ENCODE measurements at places on chromosomes 16 and 17. TPM values are rescaled to one million over a fixed set of nuclear protein-coding genes. Genes with fewer than 3 reads are reported as not detected.

MGRN1 gene
- 41.3 TPM for total RNA-seq

CCL4 gene
- not detected for total RNA-seq

NTN3 gene
- total RNA-seq: not detected

UTS2R gene
- total RNA-seq: not detected

TEX2 gene
- 11.8 TPM for total RNA-seq

TMC8 gene
- 0.35 TPM for total RNA-seq

KCNH6 gene
- not detected for total RNA-seq

CA7 gene
- not detected for total RNA-seq

PYDC1 gene
- not detected for total RNA-seq

Data from A549 treated with CORT108297 at 1 μM for 4 hours (cell line).